Small intestine (tissue), 16 donors: ENCODE measurements at places on chromosomes 5 and 9. TPM values are rescaled to one million over a fixed set of nuclear protein-coding genes. Genes with fewer than 3 reads are reported as not detected.

- H3K4me3 ChIP-seq = no peak overlapping the region
- H3K27ac ChIP-seq = no peak overlapping the region
- H3K4me1 ChIP-seq = no peaks in the 10 kb centered on the region
- no peaks in the 10 kb centered on the region for H3K27me3 ChIP-seq
- H3K36me3 ChIP-seq = no peaks in the 10 kb centered on the region
Observed at GRCh38 chr9:133709015-133709611, 29.0 kb downstream of the SARDH start.

- H3K36me3 ChIP-seq = no peaks in the 10 kb centered on the region
- H3K4me3 ChIP-seq = no peak overlapping the region
- no peaks in the 10 kb centered on the region for H3K4me1 ChIP-seq
- H3K27me3 ChIP-seq = no peaks in the 10 kb centered on the region
- no peak for DNase-seq
Observed at GRCh38 chr5:76771705-76772405, 47.0 kb upstream of the F2RL1 start.

- H3K27me3 ChIP-seq = no peaks in the 10 kb centered on the region
- DNase-seq = no peak
- H3K4me3 ChIP-seq = no peak overlapping the region
- no peaks in the 10 kb centered on the region for H3K4me1 ChIP-seq
- no peak overlapping the region for H3K27ac ChIP-seq
Observed at GRCh38 chr9:34550681-34551270, 28.0 kb upstream of the ENHO start.

GRCh38 chr5:150497989-150498317 is 10.0 kb upstream of the NDST1 start:
- peak overlapping the region; percentile 21 for H3K27ac ChIP-seq
- H3K27me3 ChIP-seq = no peaks in the 10 kb centered on the region
- DNase-seq = no peak
- H3K4me1 ChIP-seq = peaks cover 35% of the 10 kb centered on the region
- no peaks in the 10 kb centered on the region for H3K36me3 ChIP-seq

Gene MYOZ3
- 0.27 TPM for polyA plus RNA-seq

DNA sequence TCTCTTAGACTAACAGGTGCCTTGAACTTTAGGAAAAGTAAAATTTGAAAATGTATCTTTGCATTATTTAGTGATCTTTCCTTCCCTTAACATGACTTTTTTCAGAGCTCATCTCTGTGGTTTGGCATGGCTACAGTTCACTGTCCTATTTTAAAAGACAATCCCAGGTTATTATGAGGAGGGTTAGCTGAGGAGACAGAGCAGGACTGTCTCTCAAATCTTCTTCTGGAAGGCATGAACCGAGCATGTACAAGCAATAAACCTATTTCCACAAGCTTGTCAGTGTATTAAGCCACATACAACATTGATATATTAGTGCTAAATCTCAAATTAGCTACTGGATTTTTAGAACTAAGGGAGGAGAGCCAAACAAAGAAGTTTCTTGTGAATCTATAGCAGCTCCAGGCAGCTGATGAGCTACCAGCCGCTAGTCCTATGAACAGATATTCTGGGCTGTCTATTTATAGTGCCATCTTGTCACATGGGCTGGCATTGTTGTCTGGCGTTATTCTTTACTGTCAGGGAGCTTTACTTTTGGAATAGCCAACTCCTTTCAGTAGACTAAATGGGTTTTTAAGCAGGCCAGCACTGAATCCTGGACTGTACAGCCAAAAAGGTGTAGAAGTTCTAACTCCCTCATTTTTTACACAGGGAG is 171.2 kb upstream of the ACTBL2 start:
- no peaks in the 10 kb centered on the region for H3K4me1 ChIP-seq
- H3K4me3 ChIP-seq = no peak overlapping the region
- H3K27me3 ChIP-seq = no peaks in the 10 kb centered on the region
- H3K27ac ChIP-seq = no peak overlapping the region
- no peak for DNase-seq

Gene BTNL9
- polyA plus RNA-seq = 0.89 TPM

- H3K4me3 ChIP-seq = no peak overlapping the region
- no peaks in the 10 kb centered on the region for H3K4me1 ChIP-seq
- no peaks in the 10 kb centered on the region for H3K27me3 ChIP-seq
- H3K27ac ChIP-seq = no peak overlapping the region
- H3K36me3 ChIP-seq = no peaks in the 10 kb centered on the region
Observed at GRCh38 chr5:110361471-110361870, 365.0 kb downstream of the TMEM232 start.

GRCh38 chr5:6492934-6493333 is 44.3 kb downstream of the UBE2QL1 start:
- H3K27ac ChIP-seq = no peak overlapping the region
- no peak overlapping the region for H3K4me3 ChIP-seq
- no peaks in the 10 kb centered on the region for H3K36me3 ChIP-seq
- DNase-seq = no peak
- H3K4me1 ChIP-seq = no peaks in the 10 kb centered on the region
- no peaks in the 10 kb centered on the region for H3K27me3 ChIP-seq

Gene TMEM38B
- polyA plus RNA-seq = 13.6 TPM

- no peak overlapping the region for H3K4me3 ChIP-seq
- no peaks in the 10 kb centered on the region for H3K36me3 ChIP-seq
- no peaks in the 10 kb centered on the region for H3K4me1 ChIP-seq
- DNase-seq = no peak
- H3K27ac ChIP-seq = no peak overlapping the region
Observed at GRCh38 chr9:135305546-135306180, 173.9 kb upstream of the PPP1R26 start.

DNA sequence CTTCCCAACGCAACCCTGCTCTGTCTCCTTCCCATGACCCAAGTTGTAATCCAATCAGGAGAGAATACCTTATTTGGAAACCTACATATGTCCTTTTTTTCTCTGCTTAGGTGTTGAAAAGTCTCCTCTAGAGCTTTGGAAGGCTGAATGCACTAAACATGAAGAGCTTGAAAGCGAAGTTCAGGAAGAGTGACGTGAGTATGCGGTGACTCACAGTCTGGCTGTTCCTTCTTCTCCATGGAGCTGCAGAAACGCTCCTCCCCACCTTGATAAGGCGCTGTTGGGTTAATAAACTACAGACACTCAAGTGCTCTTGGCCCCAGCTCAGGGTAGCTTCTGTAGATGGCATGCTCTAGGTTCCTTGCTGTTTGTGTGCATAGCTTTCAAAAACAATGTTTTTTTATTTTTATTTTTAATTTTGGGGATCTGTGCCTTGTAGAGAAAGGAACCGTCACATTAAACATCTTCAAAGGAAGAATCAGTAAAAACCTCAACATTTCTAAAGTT is 30.7 kb downstream of the RAI14 start:
- DNase-seq = peak; percentile 95
- H3K27ac ChIP-seq = peak overlapping the region; percentile 79
- no peak overlapping the region for H3K4me3 ChIP-seq
- H3K27me3 ChIP-seq = no peaks in the 10 kb centered on the region

GRCh38 chr5:82384034-82384750 is 106.0 kb upstream of the RPS23 start:
- H3K4me3 ChIP-seq = no peak overlapping the region
- DNase-seq = no peak
- no peaks in the 10 kb centered on the region for H3K4me1 ChIP-seq
- H3K36me3 ChIP-seq = no peaks in the 10 kb centered on the region
- no peak overlapping the region for H3K27ac ChIP-seq

DNA sequence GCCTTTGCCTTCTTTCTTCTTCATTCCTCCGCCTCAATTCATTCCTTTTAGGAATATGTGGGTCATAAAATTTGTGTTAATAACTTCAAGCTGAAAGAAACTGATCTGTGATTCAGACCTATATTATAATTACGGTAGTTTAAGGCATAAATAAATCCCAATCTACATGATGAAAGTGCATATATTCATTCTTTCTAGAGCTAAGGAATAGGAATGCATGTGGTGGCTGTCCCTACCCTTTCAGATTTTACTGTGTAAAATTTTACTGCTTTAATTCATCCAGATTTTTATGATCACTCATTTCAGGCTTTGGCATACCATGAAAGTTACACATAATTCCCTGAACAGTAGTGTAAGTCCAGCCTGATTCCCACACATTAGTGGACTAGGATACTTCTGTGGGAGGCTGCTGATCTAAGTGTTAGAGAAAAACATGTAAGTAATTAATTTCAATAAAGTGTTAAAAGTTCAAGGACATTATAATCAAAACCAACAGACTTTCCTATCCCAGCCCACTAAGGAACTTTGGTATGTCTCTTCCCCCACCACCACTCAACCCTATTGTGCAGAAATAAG is 83.1 kb downstream of the HINT1 start:
- no peak overlapping the region for H3K27ac ChIP-seq
- no peaks in the 10 kb centered on the region for H3K36me3 ChIP-seq
- no peaks in the 10 kb centered on the region for H3K27me3 ChIP-seq
- H3K4me1 ChIP-seq = no peaks in the 10 kb centered on the region

GRCh38 chr9:81499594-81499993 is 189.8 kb downstream of the TLE1 start:
- DNase-seq = no peak
- H3K4me3 ChIP-seq = no peak overlapping the region
- H3K36me3 ChIP-seq = no peaks in the 10 kb centered on the region
- H3K27me3 ChIP-seq = no peaks in the 10 kb centered on the region

- no peaks in the 10 kb centered on the region for H3K4me1 ChIP-seq
- no peak overlapping the region for H3K27ac ChIP-seq
- no peaks in the 10 kb centered on the region for H3K27me3 ChIP-seq
Observed at GRCh38 chr9:2231829-2232228, 216.7 kb downstream of the SMARCA2 start.

DNA sequence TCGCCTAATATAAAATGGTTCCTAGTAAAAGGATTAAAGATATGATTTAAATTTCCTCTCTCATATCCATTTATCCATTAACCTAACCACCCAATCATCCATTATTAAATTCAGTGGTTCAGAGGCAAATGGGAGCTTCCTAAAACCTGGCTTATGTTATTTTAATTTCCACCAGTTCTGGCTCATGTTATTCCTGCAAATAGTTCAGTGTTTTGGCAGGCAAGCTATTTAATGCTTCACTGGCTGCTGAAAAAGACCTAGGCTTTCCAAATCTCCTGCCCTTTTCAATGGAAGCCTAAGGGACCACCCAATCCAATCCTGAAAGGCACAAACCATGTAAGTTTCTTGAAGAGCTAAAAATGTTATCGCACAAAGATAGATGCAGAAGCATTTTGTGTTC is 52.3 kb downstream of the POC5 start:
- DNase-seq = no peak
- no peak overlapping the region for H3K27ac ChIP-seq
- H3K27me3 ChIP-seq = no peaks in the 10 kb centered on the region

Gene INSL6
- 0.44 TPM for polyA plus RNA-seq

Gene PDE8B
- polyA plus RNA-seq = 1.2 TPM

DNA sequence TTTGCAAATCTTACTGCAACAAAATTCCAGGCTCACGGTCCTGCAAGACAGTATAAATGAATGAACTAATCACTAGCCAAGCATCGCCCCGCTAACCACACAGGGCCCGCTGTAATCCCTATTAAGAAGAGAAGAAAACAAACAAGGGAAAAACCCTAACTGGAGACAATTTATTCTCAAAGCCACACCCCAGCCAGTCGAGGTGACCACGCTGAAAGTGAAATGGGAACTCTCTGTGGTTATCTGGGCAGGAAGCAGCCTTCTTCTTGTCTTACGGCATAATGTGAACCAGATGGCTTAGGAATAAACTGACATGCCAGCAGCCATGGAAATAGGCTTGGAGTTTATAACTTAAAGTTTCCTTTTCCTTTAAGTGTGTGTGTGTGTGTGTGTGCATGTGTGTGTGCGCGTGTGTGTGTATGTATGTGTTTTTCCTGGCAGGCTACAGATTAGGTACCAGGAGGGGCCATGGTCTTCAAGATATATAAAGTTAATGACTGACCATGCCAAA is 120.2 kb downstream of the SEMA6A start:
- H3K27ac ChIP-seq = no peak overlapping the region
- H3K27me3 ChIP-seq = no peaks in the 10 kb centered on the region
- DNase-seq = no peak
- H3K4me1 ChIP-seq = peaks cover 5% of the 10 kb centered on the region

Gene POU5F2
- polyA plus RNA-seq = 0.04 TPM

Gene PHF24
- polyA plus RNA-seq = not detected

DNA sequence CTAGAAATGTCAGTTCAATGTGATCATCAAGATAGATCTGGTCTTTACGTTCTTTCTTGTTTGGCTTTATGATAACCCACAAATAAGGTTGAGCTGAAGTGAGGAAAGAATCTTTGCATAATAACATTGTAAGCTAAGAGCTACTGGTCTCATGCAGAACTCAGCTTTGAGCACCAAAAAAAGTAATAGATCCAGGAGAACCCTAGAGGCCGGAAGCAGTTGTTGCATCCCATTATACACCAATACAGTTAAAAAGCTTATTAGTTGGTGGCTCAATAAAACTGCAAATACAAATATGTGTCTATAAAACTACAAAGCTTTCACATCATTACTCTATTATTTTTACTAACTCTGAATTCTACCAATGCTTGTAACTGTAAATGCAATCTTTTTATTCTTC is 85.5 kb upstream of the NUDT12 start:
- no peak overlapping the region for H3K27ac ChIP-seq
- H3K36me3 ChIP-seq = no peaks in the 10 kb centered on the region
- H3K4me3 ChIP-seq = no peak overlapping the region
- H3K27me3 ChIP-seq = no peaks in the 10 kb centered on the region
- DNase-seq = no peak
- no peaks in the 10 kb centered on the region for H3K4me1 ChIP-seq

Gene TMOD1
- 1.1 TPM for polyA plus RNA-seq

GRCh38 chr5:64497386-64497785 is 8.4 kb upstream of the RGS7BP start:
- H3K4me1 ChIP-seq = no peaks in the 10 kb centered on the region
- H3K36me3 ChIP-seq = no peaks in the 10 kb centered on the region
- no peak overlapping the region for H3K27ac ChIP-seq
- no peak for DNase-seq
- H3K4me3 ChIP-seq = no peak overlapping the region
- H3K27me3 ChIP-seq = no peaks in the 10 kb centered on the region

Gene IFNK
- polyA plus RNA-seq = not detected

DNA sequence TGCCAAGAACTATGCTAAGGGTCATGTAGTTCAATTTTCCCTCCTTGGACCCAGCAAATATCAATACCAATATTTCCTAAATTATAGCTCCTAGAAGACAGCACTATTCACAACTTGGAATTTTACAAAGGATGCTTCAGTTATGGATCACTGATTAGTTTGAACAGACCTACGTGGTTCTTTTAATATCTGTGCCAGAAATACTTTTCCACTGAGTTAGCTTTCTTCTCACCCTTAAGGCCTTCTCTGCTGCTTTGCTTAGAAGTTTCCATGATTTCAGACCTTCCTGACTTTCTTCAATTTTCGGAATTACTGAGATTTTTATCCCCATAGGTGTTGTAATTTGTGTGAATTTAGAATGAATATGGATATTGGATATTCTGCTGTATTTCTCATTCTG is 380.4 kb downstream of the PSAT1 start:
- no peak for DNase-seq
- H3K36me3 ChIP-seq = no peaks in the 10 kb centered on the region
- no peaks in the 10 kb centered on the region for H3K4me1 ChIP-seq
- no peak overlapping the region for H3K27ac ChIP-seq

GRCh38 chr9:134371731-134372130 is 45.5 kb downstream of the RXRA start:
- no peak for DNase-seq
- H3K27me3 ChIP-seq = no peaks in the 10 kb centered on the region
- H3K36me3 ChIP-seq = peaks cover 78% of the 10 kb centered on the region
- H3K4me3 ChIP-seq = no peak overlapping the region
- H3K4me1 ChIP-seq = peaks cover 74% of the 10 kb centered on the region
- no peak overlapping the region for H3K27ac ChIP-seq

Gene GFI1B
- polyA plus RNA-seq = 8.5 TPM

- H3K27ac ChIP-seq = no peak overlapping the region
- DNase-seq = no peak
- H3K4me1 ChIP-seq = no peaks in the 10 kb centered on the region
- H3K36me3 ChIP-seq = no peaks in the 10 kb centered on the region
- H3K4me3 ChIP-seq = no peak overlapping the region
Observed at GRCh38 chr9:79735023-79735779, 163.4 kb downstream of the TLE4 start.
